NCI-H82 (cell line): ENCODE measurements at places on chromosomes 2 and 18.
A peak's percentile ranks its signal among the peaks of the same experiment; 100 is the strongest.

GRCh38 chr2:54909001-54909400 is 141.2 kb downstream of the RTN4 start:
- DNase-seq = no peak

DNA sequence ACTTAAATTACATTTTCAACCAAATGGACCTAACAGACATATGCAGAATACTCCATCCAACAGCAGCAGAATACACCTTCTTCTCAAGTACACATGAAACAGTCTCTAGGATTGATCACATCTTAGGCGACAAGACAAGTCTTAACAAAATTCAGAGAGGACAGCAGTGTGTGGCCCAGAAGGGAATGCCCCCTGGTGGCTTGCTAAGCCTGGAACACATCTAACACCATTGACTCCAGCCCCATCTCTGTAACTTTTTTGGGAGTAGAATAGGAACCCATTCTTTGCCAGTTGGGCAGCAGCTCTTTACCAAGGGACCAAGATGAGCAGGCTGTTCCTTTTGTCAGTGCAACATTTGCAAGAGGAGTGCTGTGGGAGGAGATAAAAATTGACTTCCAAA is 249.9 kb downstream of the PLCL1 start:
- DNase-seq = peak; percentile 56

GRCh38 chr2:192700934-192701333 is 506.2 kb upstream of the TMEFF2 start:
- no peak for DNase-seq

GRCh38 chr2:215900203-215900611 is 113.1 kb downstream of the MREG start:
- no peak for DNase-seq

DNA sequence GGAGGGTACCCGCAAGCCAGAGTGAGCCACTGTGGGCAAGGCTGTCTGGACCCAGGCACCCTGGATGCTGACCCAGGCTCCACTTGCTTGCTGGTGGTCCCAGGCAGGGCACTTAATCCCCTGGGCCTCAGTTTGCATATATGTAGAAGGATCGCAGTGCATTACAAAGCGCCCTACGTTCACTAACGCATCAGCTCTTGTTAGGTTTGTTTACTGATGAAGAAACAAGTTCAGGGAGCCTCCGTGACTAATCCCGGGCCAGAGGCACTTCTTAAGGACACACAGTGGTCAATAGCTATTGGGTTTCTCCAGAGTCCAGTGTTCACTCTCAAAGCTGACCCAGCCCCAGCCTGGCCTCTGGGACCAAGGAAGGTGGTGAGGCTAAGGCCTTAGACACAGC is 70.2 kb downstream of the LBH start:
- DNase-seq = no peak
